Left lung (tissue), 14 donors: ENCODE measurements at places on chromosomes 2 and 18. TPM values are rescaled to one million over a fixed set of nuclear protein-coding genes. Genes with fewer than 3 reads are reported as not detected.

Gene CCDC138
- polyA plus RNA-seq = 19.3 TPM

Gene NFU1
- polyA plus RNA-seq = 42.7 TPM

Gene TFCP2L1
- polyA plus RNA-seq = 4.4 TPM

Gene FECH
- polyA plus RNA-seq = 33.2 TPM

Gene TCF23
- 0.07 TPM for polyA plus RNA-seq

Gene DHRS9
- 0.34 TPM for polyA plus RNA-seq

Gene CABYR
- polyA plus RNA-seq = 6.7 TPM

Gene GPR45
- polyA plus RNA-seq = not detected

Gene C2orf80
- not detected for polyA plus RNA-seq

Gene CACNB4
- polyA plus RNA-seq = 5.9 TPM

Gene TMEM178A
- polyA plus RNA-seq = 11.2 TPM

Gene GULP1
- polyA plus RNA-seq = 99.3 TPM

Gene SANBR
- 40.2 TPM for polyA plus RNA-seq

Gene SPATA3
- 0.16 TPM for polyA plus RNA-seq

Gene SCLY
- 15.4 TPM for polyA plus RNA-seq

Gene IL1R2
- 0.89 TPM for polyA plus RNA-seq

Gene GYPC
- polyA plus RNA-seq = 65.3 TPM

Gene MC5R
- polyA plus RNA-seq = 0.16 TPM

Gene ASIC4
- polyA plus RNA-seq = 0.37 TPM

Gene EFHD1
- 5.0 TPM for polyA plus RNA-seq

Gene SH2D6
- 0.42 TPM for polyA plus RNA-seq

Gene GREB1L
- 1.00 TPM for polyA plus RNA-seq

Gene ADCY3
- polyA plus RNA-seq = 39.3 TPM

Gene ARHGAP15
- polyA plus RNA-seq = 48.3 TPM

Gene PROKR1
- 0.11 TPM for polyA plus RNA-seq

Gene MBD2
- 82.3 TPM for polyA plus RNA-seq

Gene TSGA10
- 14.5 TPM for polyA plus RNA-seq

Gene GCKR
- polyA plus RNA-seq = 1.3 TPM

Gene DSC3
- polyA plus RNA-seq = 0.18 TPM

Gene TACR1
- 1.7 TPM for polyA plus RNA-seq

Gene LIPG
- 13.0 TPM for polyA plus RNA-seq

Gene USP40
- polyA plus RNA-seq = 41.4 TPM

Gene GREB1
- 15.2 TPM for polyA plus RNA-seq

Gene NYAP2
- 0.04 TPM for polyA plus RNA-seq

Gene AMER3
- polyA plus RNA-seq = not detected

Gene ATG9A
- polyA plus RNA-seq = 48.9 TPM

Gene NEU4
- polyA plus RNA-seq = 0.37 TPM

Gene TMEFF2
- polyA plus RNA-seq = 0.34 TPM

Gene CIB4
- polyA plus RNA-seq = 1.7 TPM

Gene UGT1A5
- not detected for polyA plus RNA-seq

Gene GALNT13
- 10.1 TPM for polyA plus RNA-seq

Gene ADD2
- polyA plus RNA-seq = 6.3 TPM

Gene PDE11A
- 0.31 TPM for polyA plus RNA-seq

Gene POTEI
- 0.93 TPM for polyA plus RNA-seq

Gene LIMS4
- 2.5 TPM for polyA plus RNA-seq
